ENCODE measurements at places on chromosomes 12 and 14.
A peak's percentile ranks its signal among the peaks of the same experiment; 100 is the strongest.

DNA sequence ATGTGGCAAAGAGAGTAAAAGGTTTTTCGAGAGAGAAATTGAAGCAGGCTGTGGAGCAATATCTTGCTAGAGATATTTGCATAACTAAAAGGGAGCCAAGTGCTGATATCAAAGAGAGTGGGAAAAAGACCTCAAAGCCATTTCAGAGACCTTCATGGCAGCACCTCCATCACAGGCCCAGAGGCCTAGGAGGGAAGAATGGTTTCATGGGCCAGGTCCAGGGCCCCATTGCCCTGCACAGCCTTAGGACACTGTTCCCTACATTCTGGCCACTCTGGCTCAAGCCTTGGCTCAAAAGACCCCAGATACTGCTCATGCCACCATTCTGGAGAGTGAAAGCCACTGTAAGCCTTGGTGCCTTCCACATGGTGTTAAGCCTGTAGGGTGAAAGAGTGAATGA, 50.0 kb upstream of the LYZ start:
- DNase-seq = no peak

GRCh38 chr12:96383991-96384390, 16.2 kb downstream of the CDK17 start:
- no peak for DNase-seq

DNA sequence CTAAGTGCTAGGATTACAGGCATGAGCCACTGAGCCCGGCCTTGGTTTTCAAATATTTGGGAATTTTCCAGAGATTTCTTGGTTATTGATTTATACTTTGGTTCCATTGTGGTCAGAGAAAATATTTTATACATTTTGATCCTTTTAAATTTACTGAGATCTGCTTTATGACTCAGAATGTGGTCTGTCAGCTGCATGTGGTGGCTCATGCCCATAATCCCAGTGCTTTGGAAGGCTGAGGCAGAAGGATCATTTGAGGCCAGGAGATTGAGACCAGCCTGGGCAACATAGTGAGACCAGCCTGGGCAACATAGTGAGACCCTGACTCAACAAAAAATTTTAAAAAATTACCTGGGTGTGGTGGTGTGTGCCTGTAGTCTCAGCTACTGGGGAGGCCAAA, 49.8 kb downstream of the ADCK1 start:
- DNase-seq = no peak

GRCh38 chr14:80587096-80587724, 354.3 kb downstream of the CEP128 start:
- peak; percentile 31 for DNase-seq

DNA sequence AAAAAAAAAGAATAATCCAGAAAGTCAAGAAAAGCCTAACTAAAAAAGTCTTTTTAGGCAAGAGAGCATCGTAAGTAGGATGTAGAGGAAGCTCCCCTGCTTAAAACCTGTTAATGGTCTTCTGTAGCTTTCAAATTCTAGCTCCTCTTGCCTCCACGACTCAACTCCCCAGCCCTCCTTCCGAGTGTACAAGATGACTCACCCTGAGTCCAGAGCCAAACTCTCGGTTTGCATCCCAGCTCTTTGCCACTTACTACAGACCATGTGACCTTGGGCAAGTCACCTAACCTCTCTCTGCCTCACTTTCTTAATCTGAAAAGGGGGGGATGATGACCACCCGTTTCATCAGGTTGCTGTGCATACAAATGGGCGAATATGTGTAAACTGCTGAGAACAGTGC, 460.4 kb downstream of the DPF3 start:
- DNase-seq = no peak

DNA sequence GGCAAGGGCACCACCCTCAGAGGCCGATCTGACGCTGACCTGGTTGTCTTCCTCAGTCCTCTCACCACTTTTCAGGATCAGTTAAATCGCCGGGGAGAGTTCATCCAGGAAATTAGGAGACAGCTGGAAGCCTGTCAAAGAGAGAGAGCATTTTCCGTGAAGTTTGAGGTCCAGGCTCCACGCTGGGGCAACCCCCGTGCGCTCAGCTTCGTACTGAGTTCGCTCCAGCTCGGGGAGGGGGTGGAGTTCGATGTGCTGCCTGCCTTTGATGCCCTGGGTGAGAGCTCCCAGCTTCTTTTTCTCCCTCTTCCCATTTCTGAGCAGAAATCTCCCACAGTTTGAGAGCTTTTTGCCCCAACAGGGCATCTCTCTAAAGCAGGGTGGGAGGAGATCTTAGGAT, 1.8 kb downstream of the OAS1 start:
- no peak for DNase-seq

- no peak for DNase-seq
These were observed 117.7 kb downstream of the GPR135 start for GRCh38 chr14:59347511-59347900.

- DNase-seq = no peak
These were observed 94.7 kb upstream of the KRR1 start for GRCh38 chr12:75606151-75606550.

GRCh38 chr12:9648701-9649531, 20.6 kb upstream of the CLEC2D start:
- DNase-seq = no peak

DNA sequence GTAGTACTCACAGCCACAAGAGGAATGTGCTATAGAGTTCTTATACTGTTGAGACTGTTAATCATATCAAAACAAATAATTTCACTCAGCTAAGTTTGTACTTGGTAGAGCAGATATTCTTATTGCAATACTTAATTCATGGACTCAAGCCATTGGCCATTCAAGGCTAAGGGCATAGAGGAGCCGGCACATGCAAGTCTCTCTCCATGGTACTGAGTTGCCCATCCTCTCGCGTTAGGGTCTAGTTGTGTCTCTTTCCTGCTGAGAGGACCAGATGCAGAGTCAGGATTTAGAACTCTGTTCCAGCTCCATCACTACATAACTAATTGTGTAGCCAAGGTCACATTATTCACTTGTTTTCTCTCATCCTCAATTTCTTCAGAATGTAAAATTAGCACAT, 14.4 kb upstream of the TUNAR start:
- peak; percentile 27 for DNase-seq

- DNase-seq = no peak
These were observed 50.8 kb upstream of the KCNA5 start for GRCh38 chr12:4992871-4993270.

DNA sequence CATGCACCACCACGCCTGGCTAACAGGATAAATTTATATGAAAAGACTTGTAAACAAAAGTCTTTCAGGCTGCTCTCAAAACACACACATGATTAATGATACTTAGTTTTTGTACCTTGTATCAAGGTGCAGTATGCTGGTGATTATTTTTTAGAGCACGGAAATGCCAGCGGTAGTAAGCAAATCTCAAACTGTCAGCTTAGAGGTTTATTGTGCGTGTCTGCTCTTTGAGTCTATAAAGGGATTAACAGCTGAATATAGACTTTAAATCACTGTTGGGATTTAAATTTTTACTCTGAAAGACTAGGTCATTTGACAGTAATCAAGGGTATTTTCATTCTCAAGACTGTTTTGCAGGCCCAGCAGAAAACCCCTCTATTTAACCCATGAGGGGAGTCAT, 50.5 kb downstream of the PLEKHA5 start:
- DNase-seq = no peak

GRCh38 chr14:70005281-70005805, 126.1 kb downstream of the SMOC1 start:
- DNase-seq = no peak

GRCh38 chr12:57842342-57843294, 3.9 kb downstream of the CTDSP2 start:
- peak; percentile 35 for DNase-seq

- no peak for DNase-seq
These were observed 196.2 kb upstream of the ALG10 start for GRCh38 chr12:33825986-33826602.

DNA sequence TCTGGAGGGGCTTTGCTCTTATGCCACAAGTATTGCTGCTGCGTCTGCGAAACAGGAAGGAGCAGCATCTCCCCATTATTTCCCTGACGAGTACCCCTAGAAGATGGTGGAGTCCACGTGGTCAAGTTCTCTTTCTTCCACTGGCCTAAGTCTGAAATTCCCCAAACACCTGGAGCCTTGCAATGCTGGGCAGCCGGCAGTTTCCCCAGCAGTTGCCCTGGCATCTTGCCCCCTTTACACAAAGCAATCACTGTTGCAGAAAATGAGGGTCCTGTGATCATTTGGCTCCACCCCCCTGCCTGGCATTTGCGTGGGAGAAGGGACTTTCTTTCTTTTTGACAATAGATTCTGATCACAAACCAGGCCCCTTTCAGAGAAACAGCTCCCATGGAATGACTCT, 56.9 kb downstream of the FOS start:
- DNase-seq = peak; percentile 15

GRCh38 chr14:63933110-63933509, 80.3 kb downstream of the SYNE2 start:
- DNase-seq = no peak

DNA sequence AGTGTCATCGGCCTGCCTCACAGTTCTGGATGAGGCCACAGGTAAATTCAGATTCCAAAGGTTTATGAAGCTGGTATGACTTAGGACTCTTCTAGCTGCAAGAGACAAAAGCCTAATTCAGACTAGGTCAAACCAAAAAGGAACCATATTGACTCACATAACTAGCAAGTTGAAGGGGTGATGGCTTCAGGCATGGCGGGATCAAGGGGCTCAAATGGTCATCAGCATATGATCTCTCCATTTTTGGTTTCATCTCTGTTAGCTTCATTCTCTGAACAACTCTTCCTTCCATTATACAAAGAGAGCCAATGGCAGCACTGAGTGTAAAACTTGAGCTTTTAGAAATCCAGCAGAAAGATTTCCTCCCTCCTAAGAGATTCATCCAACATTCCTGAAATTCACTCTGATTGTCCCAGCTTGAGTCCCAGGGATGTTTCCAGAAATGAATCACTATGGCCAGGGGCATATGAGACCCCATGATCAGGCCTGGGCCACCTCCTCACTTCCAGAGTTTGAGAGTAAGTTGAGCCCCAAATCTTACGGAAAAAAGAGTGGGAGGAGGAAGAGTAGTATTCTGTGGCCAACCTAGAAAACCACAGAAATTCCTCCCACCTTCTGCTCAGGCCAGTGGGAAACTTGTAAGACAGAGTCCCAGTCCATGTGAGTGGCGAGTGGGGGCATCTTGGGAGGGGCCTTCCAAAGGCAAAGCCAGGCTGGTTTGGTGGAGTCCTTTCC, 2.0 kb upstream of the MAP1LC3B2 start:
- peak; percentile 75 for DNase-seq

- no peak for DNase-seq
These were observed 393.7 kb upstream of the TMEM132C start for GRCh38 chr12:127873306-127873705.

DNA sequence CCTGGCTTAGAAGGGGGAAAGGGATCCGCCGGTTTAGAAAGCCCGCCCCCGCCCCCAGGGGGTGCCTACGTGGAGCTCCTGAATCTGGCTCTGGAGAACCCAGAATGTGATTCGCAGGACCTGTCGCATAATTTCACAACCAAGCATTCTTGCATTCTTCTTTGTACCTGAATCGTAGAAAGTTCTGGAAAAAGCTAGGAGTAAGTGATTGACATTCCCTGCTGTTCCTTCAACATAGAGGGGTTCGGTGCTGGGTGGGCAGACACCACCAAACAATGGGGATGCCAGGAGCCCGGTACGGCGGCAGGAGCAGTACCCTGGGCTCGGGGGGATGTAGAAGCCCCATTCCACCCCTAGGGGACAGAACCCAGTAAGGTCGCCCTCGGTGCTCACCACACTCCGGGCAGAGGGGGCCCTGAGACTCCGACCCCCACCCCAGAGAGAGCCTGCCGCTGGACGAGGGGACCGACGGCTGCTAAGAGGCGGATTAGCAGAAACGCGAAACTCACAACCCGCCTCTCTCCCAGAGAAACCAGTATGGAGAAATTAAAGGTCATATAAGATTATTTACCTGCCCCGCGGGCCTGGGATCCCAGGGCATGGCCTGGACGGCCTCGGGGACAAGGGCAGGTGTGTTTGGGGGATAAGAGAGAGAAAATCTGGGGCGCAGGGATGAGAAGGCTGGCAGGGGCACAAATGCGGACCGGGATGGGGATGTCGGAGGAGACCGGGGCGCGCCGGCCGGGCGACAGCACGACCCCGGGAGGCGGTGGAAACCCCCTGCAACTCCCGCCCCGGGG, 520 bp downstream of the CSRP2 start:
- peak; percentile 11 for DNase-seq

DNA sequence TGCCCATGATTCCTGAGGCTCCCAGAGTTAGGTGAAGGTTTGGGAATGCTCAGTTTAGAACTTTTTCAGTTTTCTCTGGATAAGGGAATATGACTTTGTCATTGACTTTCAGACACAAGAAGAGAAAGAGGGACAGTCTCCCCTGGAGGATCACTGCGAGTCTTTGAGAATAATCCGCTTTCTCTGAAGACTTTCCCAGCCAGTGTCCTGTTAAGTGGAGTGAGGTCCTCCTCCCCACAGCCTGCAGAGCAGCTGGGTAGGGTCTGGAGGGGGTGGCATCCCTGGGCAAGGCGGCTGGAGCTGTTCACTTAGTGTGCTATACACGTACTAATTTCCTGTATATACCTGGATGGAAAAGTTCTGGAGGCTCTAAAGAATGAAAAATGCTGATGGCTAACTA, 8.5 kb upstream of the RAB35 start:
- DNase-seq = no peak

- peak; percentile 49 for DNase-seq
These were observed 259.6 kb downstream of the AKAP6 start for GRCh38 chr14:32588448-32589320.

GRCh38 chr14:95468448-95469133, 47.9 kb downstream of the SYNE3 start:
- DNase-seq = no peak

DNA sequence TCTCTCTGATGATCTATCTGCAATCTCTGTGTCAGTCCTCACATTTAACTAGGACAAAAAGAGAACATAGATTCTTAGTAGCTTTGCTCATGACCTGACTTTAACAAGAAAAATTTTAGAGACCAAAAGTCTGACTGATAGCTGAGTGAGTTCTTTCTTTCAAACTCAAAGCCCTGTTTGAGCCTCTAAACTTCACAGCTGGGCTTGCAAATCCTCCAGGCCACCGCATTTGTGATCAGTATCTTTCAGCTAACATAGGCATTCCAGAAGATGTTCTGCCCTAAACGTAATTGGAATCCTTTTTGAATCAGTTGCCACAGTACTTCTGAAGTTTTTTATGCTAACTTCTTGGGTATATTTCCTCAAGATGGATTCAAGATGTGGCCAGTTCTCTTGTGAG, 459.0 kb downstream of the DPF3 start:
- DNase-seq = no peak

DNA sequence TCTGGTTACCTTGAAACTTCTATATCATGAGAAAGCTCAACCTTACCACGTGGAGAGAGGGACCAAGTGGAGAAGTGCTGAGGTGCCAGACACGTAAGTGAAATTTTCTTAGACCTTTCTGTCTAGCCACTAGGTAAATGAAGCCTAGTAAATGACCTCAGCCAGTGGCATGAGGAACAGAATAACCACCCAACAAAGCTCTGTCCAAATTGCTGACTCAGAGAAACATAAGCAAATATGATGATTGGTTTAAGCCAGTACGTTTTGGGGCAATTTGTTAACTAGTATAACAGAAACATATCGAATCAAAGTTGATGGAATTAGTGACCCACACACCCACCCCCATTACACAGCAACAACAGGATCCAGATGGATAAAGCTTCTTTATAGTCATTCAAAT, 75.2 kb upstream of the MAX start:
- DNase-seq = no peak

- no peak for DNase-seq
These were observed 35.8 kb downstream of the MTHFD1 start for GRCh38 chr14:64423987-64424386.

- peak; percentile 95 for DNase-seq
These were observed 21.1 kb upstream of the LGALS3 start for GRCh38 chr14:55107766-55108554.

GRCh38 chr12:125487336-125487735, 422.1 kb downstream of the AACS start:
- DNase-seq = no peak
